Vagina (tissue), 2 donors: ENCODE measurements at places on chromosomes 4 and X. TPM values are rescaled to one million over a fixed set of nuclear protein-coding genes. Genes with fewer than 3 reads are reported as not detected.

DNA sequence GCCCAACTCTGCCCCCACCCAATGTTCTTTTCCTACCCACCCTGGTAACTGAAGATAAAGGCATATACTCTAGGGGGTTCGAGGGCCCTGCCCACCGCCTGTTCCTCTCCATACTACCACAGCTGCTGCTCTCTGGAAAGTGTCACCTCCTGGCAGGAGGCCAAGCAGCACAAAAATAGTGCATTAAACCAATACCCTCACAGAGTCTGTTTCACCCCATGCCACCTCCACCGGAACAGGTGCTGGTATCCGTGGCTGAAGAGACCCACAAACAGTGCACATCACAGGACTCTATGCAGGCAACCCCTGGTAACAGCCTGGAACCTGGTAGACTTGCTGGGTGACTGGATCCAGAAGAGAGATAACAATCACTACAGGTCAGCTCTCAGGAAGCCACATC is 85.1 kb upstream of the CTSO start:
- no peaks in the 10 kb centered on the region for H3K27me3 ChIP-seq
- no peak for DNase-seq
- H3K36me3 ChIP-seq: no peaks in the 10 kb centered on the region
- no peak overlapping the region for H3K4me3 ChIP-seq

DNA sequence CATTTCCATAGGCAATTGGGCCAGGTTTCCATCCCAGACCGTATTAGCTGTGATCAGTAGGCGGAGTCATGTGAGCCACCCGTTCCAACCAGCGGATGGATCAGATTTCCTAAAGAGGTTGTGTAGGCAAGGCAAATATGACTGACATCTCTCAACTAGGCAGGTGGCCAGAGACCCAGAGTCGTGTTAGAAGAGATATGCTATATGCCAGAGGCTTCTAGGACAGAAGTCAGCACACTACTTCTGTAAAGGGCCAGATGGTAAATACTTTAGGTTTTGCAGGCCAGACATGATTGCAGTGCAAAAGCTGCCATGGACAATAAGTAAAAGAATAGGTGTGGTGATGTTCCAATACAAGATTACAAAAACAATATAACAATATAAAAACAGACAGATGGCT is 788.4 kb downstream of the RPA4 start:
- no peak overlapping the region for H3K4me3 ChIP-seq
- no peak overlapping the region for H3K27ac ChIP-seq
- no peaks in the 10 kb centered on the region for H3K4me1 ChIP-seq
- no peak for DNase-seq
- no peaks in the 10 kb centered on the region for H3K27me3 ChIP-seq

DNA sequence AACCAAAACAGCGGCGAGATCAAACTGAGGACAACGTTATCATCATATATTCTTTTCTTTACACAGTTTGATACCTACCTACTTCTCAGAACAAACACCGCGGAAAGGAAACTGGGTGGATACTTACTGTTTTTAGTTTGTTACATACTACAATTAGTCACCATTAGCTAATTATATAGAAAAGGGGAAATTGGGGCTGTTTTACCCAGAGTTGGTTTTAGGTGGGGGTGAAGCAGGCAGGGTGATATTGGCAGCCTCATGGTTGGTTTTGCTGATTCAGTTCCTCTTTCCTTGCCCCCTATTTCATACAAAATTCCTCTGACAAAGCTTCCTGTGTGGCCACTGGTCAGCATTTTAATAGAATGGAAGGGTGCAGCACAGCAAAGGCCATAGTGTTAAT is 77.8 kb downstream of the SORBS2 start:
- H3K4me3 ChIP-seq: no peak overlapping the region
- no peaks in the 10 kb centered on the region for H3K27me3 ChIP-seq

- no peaks in the 10 kb centered on the region for H3K4me1 ChIP-seq
- no peaks in the 10 kb centered on the region for H3K36me3 ChIP-seq
- H3K4me3 ChIP-seq: no peak overlapping the region
- no peaks in the 10 kb centered on the region for H3K27me3 ChIP-seq
- DNase-seq: no peak
- H3K27ac ChIP-seq: no peak overlapping the region
Observed at GRCh38 chr4:71214578-71214977, 124.2 kb upstream of the SLC4A4 start.

The ZDHHC15 gene
- total RNA-seq: 3.4 TPM

GRCh38 chr4:5845035-5845905 is 47.6 kb downstream of the CRMP1 start:
- no peaks in the 10 kb centered on the region for H3K36me3 ChIP-seq
- peaks cover 3% of the 10 kb centered on the region for H3K4me1 ChIP-seq
- DNase-seq: no peak
- H3K4me3 ChIP-seq: no peak overlapping the region

GRCh38 chr4:139692309-139693012 is 26.8 kb downstream of the MGST2 start:
- DNase-seq: no peak
- H3K27me3 ChIP-seq: no peaks in the 10 kb centered on the region
- H3K36me3 ChIP-seq: no peaks in the 10 kb centered on the region
- no peak overlapping the region for H3K27ac ChIP-seq

- no peaks in the 10 kb centered on the region for H3K4me1 ChIP-seq
- no peaks in the 10 kb centered on the region for H3K27me3 ChIP-seq
- no peak overlapping the region for H3K4me3 ChIP-seq
- no peak for DNase-seq
Observed at GRCh38 chr4:164204434-164204833, 549.5 kb upstream of the SMIM31 start.

The CTAG2 gene
- total RNA-seq: not detected

DNA sequence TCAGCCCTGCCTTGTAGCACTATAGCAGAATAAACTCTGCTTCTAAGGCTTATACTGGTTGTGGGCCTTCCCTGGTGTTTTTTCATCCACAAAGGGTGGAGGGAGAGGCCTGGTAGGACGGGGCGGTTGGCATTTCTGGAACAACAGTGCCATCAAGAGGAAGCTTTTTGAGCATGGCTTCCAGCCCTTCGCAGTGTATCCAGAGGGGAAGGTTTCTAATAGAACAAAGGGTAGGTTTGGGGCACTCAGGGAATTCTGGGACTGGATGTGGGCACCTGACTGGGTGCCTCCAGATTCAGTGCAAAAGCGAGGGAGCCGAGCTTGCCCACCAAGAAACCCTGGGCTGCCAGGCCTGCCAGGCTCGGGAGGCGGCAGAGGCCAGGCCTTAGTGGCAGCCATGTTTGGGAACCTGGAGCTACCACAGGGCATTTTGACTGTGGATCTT is 229.6 kb upstream of the AGTR2 start:
- H3K27ac ChIP-seq: no peak overlapping the region
- no peak overlapping the region for H3K4me3 ChIP-seq
- H3K27me3 ChIP-seq: no peaks in the 10 kb centered on the region

The SYTL4 gene
- total RNA-seq: 21.9 TPM

GRCh38 chr4:67575232-67576058 is 16.9 kb downstream of the STAP1 start:
- no peak for DNase-seq
- no peak overlapping the region for H3K27ac ChIP-seq
- H3K27me3 ChIP-seq: no peaks in the 10 kb centered on the region
